ENCODE measurements at places on chromosomes 2 and 18.

DNA sequence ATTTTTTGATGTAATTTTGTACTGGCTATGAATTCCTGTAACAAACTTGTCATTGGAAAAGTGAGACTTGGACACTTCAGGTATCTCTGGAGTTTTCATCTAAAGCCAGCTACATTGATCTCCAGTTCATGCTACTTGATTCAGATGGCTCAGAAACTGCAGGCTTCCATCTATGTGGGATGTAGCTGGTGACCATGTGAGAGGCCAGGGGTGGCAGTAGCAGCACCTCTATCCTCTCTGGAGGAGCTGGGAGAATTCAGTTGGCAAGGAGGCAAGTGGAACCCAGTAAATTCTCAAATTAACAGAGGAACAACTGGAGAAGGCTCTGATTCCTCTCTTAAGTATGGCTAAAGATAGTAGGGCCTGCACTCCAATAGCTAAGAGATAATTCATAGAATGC, 10.0 kb upstream of the SPTBN1 start:
- ATAC-seq: no peak

GRCh38 chr2:133040170-133040569, 370.2 kb upstream of the LYPD1 start:
- ATAC-seq: no peak

- no peak for ATAC-seq
Observed at GRCh38 chr18:46312221-46312620, 208.0 kb downstream of the HAUS1 start.

DNA sequence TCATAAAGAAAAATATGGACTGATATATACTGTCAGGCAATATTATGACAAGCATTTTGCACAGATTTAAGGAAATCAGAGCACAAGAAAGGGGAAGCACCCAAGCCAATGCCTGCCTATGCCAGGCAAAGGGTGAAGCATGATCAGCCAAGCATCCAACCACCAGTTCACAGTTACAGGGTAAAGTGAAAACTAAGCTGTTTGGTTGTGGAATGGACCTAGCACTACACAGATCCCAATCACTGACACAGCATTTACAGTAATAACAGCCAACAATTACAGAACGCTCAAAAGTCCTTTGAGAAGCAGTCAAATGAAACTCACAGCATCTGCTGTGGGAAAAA, 90.3 kb downstream of the SP3 start:
- peak; percentile 32 for ATAC-seq

- no peak for ATAC-seq
Observed at GRCh38 chr2:142308744-142309143, 177.9 kb upstream of the LRP1B start.

DNA sequence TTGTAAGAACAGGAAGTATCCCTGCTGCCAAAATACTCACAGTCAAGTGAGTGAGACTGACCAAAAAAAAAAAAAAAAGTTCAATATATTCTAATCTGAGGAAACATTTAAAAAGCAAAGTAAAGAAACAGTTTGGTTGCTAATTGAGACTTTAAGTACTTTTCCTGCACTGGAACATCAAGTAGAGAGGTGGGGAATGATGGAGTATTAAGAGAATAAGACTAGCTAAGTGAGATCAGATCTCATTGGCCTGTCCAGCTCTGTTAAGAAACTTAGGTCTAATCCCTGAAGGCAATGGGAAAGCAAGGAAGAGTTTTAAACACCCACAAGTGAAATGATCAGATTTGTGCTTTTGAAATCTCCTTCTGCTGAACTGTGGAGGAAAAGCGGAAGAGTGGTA, 27.8 kb upstream of the MAP4K3 start:
- no peak for ATAC-seq

- ATAC-seq: no peak
Observed at GRCh38 chr2:238997137-238997390, 149.2 kb downstream of the TWIST2 start.

DNA sequence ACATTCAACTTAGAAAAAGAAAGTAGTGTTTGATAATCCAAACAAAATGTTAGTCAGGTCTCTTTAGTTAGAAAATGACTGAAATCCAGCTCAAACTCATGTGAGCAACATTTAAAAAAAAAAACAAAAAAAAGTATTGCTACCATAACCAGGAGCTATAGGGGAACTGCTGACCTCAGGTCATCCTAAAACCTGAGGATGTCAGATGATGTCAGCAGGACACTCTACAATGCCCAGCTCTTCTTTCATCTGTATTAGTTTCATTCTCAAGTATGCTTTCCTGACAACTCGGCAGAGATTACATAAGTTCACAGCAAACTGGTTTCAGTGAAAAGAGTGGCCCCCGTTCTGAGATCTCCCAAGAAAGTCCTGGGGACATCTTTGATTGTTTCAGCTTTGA, 4.2 kb upstream of the ESCO1 start:
- no peak for ATAC-seq

- ATAC-seq: no peak
Observed at GRCh38 chr2:219521066-219521880, 7.0 kb downstream of the ASIC4 start.

DNA sequence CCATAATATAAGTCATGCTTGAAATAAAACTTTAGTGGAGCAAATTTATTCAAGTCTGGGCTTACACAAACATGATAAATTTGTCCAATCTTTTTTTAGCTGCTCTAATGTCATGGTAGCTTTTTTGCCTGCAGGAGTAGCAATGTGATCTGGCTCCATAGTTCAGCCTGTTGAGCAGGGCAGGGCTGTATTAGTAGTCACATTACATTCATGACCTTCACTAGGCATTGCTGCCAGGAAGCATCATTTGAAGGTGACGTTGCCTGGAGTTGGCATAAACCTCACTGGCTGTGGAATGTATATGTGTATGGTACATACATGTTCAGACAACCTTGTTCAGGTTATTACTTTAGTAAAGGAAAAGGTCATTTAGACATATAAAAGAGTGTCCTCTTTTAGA, 76.6 kb downstream of the CCDC85A start:
- ATAC-seq: no peak

- ATAC-seq: no peak
Observed at GRCh38 chr2:160214461-160215445, 14.7 kb upstream of the ITGB6 start.

- ATAC-seq: peak; percentile 80
Observed at GRCh38 chr2:174023591-174024523, 58.7 kb upstream of the SP3 start.

- ATAC-seq: no peak
Observed at GRCh38 chr2:19785867-19786266, 115.9 kb downstream of the TTC32 start.

DNA sequence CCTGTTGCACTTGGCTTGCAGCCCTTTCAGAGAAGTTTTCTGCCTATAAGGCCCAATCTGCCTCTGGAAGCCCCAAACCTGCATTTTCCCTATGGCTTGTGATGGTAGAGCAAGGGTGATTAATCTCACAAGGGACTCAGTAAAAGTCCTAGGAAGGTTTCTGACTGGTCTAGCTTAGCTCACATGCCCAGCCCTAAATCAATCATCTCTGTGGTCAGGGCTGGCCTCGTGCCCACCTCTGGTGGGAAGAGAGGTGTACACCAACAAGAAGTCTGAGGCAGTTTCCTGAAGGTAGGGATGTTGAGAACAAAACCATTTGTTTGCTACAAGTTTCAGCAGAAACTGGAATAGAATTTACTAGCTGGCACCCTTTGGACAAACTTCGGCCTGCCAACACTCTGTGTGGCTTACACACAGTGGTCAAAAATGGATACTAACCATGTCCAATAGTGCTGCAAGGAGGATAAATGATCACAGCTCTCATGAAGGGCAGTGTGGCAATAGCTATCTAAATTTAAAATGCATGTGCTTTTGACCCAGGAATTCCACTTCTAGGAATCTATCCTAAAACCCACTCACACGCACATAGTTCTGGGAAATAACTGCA, 96.4 kb downstream of the EN1 start:
- no peak for ATAC-seq

DNA sequence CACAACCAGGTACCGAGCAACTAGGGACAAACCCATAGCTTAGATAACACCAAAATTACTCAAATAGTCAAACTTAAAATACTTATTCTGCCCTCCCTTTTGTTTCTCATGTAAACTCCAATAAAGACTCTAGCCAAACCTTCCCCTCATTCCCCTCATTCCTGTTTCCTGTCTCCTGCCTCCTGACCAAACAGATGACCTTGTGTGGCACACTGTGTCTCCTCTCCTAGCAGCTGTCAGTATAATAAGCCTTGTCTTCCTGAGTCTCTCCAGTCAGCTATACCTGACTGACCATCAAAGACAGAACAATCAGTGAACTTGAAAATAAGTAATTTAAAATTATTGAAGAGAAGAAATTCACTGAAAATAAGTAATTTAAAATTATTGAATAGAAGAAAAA, 14.3 kb downstream of the SULT1C4 start:
- no peak for ATAC-seq

DNA sequence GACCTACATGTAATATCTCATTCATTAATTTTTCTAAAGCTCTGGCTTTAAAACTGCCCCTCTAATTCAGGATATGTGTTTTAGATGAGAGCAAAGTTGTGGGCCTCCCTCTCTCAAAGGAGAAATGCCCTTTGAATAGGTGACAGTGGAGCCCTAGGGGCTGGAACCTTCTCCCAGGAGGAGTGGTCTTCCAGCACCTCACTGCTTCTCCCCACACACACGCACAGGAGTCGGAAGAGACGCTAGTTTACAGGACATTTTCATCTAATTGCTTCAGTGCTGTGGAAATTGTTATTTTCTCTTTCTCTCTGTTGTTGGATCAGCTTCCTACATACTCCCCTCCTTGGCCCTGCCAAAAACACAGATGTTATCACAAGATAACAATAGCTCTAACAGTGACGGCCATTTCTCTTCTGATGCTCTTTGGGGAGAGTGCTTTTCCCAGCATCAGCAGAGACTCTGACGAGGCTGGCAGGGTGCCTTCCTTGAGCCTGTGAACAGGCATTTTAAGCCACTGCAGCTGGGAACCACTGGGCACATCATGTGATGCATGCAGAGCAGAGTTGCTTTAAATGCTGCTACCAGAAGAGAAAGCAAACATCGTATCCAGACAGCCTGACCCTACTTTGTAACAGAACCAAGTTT, 209.4 kb upstream of the SP5 start:
- no peak for ATAC-seq

GRCh38 chr2:205293559-205293958, 388.7 kb upstream of the NRP2 start:
- no peak for ATAC-seq

GRCh38 chr18:8142131-8142711, 467.0 kb upstream of the RAB12 start:
- no peak for ATAC-seq

GRCh38 chr2:96342085-96342484, 6.5 kb downstream of the NCAPH start:
- peak; percentile 76 for ATAC-seq

DNA sequence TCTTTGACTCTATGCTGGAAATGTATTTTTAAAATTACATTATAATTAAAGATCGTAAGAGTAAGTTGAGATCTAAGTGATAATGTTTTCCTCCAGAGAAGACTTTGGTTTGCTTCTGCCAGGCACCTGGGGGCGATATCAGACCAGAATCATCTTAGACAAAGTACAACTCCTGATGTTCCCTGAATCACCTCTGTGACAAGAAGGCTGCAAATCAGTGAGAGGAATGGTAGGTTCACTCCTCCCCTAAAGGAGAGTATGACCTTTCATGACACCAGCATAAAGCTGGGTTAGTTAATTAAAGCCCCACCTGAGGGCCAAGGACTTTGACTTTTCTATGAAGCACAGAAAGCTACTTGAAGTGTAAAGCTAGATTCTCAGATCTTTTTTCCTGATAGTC, 114.4 kb upstream of the DTNA start:
- no peak for ATAC-seq

DNA sequence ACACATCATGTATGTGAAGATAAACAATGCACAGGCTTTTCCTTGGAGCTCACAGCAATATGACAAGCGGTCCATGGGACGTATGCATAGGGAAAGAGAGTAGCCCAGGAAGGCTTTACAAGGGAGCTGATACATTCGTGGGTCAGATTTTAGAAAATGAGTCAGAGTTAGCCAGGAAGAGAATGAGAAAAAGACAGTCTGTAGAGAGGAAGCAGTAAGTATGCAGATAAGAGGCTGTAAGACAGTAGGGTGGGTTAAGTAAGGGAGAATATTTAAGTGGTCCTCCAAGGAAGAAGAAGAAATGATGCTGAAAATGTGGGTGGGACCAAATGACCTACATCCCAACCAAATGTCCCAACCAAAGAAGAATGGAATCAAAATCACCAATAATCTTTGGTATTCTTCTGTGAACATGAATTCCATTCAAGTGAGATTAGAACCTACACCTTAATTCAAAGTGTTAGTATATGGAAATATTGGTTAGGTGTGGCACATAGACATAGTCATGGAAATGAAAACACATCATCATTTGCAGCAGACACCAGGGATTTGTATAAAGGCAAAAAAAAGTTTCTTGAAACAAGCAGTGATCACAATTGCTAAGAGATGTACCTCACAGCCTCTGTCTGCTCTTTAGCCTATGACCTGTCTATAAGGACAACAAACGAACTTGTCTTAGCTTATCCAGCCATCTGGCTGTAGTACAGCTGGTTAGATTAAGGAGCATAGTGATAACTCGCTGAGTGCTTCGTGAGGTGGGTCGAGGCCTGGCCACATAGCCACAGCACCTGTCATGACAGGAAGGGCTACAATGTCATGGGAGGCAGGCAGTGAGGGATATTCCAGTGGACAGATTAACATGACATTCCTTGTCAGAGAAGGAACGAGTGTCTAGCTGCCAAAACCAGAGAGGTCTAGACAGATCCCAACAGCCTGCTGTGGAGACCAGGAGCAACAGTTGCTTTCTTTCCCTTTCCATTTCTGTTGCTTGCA, 133.6 kb downstream of the ALK start:
- ATAC-seq: no peak

DNA sequence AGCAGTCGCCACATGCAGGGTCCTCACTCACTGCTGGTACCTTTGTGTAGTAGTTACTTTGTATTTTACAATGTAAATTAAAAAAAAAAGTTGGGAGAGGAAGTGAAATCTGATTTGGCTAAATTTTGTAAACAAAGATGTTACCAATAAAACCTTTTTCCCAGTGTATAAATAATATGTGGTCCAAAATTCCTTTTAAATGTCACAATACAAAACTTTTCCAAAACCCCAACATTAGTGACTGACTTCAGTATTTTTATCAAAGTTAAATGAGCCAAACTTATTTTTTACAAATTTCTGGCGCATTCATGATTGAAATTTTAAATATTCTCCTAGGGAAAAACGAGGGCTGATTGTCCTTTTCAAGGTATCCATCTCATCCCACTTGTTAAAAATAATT, 239.9 kb downstream of the AGAP1 start:
- ATAC-seq: no peak

GRCh38 chr18:50853863-50854271, 25.1 kb upstream of the ME2 start:
- ATAC-seq: no peak
